ENCODE measurements at places on chromosomes 2 and 18.

DNA sequence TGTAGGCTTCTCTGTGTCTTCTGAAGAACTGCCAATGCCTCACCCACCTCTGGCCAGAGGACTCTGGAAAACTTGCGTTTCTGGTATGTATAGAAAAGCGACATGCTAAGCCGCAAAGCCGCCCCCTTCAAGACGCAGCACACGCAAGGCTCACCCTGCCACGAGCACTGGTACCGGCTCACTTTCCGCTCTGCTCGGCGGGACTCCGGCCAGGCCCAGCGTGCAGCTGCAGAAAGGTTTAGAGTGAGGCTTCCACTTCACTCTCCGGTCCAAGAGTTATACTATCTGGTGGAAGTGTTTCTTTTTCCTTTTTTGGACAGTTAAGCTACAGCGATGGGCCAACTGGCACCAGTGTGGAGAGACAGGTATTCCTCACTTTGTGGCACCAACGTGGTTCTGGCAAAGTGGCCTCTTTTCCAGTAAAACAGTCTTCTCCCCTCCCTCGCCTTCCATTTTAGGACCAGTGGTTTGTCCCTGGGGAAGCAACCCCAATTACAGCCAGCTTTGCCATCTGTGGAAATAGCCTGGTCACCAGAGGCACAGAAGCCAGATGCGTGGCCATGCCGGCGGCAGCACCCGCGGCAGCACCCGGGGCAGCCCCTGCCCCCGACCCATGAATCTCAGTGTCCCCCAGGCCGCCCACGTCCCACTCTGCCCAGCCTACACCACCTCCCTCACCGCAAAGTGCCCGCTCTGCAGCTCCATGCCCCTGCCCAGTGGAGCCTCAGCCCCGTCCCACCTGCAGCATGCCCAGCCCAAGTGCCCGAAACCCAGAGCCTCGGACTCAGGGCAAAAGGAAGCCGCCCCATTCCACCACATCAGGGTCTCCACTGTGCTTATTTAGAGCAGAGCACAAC is 91.6 kb upstream of the CTDP1 start:
- no peak for DNase-seq

DNA sequence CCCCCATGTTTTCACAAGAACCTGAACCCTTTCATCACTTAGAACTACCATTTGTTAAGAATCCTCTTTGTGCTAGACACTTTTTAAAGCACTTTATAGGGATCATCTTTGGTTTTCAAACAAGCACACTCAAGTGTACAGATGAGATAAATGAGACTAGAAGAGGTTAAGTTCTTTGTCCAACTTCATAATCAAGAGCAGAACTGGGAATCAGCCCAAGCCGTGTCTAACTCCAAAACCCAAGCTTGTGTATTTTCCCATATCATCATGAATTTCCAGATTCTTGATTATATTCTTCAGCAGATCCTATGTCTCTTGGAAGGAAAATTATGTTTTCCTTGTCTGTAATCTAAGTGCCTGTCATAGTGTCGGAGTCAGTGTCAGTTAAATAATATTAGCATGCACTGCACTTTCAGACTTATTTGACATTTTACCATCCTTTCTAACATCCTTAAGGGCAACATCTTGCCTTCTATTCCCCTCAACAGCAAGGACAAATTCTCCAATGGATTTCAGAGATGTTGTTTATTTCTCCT is 123.0 kb upstream of the SETBP1 start:
- no peak for DNase-seq

DNA sequence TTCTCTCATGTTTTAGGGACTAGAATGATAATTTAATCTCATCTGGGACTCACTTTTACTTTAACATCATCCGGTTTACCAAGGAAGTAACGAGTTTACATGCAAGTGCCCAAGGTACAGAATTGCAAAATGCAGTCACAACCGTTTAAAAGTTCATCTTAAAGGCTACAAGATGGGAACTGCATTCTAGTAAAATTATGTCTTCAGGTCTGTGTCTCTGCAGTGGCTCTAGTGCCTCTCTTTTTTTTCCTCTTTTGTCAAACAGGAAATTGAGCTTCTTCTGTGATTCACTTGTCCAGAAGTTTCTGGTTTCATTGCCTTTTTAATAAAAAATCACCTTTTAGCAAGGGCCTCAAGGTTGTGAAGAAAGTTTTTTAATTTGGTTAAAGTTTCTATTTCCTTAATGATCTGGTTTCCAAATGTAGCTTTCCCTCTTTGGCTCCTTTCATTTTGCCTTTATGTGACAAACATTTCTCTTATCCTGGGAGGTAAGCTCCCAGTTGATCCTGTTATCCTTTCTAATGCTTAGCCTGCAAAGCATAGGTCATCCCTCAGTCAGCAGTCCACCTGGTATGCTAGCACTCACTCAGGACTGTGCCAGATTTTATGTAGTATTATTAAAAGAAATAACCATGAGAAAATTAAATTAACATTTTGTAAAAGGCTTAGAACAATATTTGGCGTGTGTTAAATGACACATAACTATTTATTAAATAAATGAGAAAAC is 2.4 kb downstream of the GLS start:
- no peak for DNase-seq

DNA sequence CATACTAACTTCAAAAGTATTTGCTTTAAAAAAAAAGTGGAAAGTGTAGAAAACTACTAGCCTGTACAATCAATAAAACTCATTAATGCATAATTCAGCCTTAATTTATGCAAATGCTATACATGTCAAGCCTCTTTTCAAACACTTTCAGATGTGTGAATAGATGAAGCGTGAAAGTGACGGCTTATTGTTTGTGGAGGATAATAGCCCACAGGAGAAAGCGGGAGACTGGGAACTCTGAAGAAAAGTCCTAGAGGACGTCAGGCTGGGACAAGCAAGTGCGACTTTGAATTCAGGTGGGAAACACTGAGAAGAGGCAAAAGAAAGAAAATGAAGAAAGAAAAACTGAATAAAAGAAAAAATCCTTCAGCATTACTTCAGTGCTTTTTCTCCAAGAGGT is 108.5 kb downstream of the STK39 start:
- DNase-seq, result no peak

DNA sequence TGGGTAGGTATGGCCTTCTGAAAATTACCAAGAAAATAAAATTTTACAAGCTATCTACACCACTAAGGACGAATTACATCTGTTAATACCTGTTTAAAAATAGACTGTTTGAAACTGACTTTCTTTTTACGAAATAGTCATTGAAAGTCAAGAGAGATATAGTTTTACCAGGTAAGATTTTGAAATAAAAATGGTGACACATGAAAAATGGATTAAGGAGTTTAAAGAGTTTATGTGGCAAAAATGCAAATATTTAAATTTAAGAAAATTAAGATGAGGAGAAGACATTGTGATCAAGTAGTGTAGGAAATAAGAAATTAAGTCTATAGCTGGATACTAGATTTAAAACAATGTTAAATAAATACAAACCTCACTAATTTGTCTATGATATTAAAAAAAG is 271.5 kb downstream of the TRIB2 start:
- DNase-seq, result no peak

All from hindlimb muscle (tissue), 1 donor.